HuH-7.5 (cell line): ENCODE measurements at places on chromosomes 1 and 21.

DNA sequence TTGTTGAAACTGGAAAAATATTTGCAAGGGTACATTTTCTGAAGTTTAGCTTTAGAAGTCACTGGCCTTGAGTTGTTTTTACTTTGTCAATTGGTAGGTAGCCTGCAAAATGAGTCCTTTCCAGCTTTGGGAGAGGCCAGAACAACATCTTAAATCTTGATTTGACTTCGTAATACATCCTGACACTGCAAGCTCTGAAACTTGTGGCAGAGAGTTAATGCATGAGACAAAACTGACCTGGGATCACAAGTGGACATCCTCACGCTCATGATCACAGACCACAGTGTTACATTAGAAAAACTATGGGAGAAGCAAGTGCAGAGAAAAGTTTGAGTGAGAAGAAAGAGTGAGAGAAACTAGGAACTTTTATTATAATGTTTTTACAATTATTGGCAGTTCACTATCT is 550.9 kb downstream of the USP25 start:
- DNase-seq, result no peak

DNA sequence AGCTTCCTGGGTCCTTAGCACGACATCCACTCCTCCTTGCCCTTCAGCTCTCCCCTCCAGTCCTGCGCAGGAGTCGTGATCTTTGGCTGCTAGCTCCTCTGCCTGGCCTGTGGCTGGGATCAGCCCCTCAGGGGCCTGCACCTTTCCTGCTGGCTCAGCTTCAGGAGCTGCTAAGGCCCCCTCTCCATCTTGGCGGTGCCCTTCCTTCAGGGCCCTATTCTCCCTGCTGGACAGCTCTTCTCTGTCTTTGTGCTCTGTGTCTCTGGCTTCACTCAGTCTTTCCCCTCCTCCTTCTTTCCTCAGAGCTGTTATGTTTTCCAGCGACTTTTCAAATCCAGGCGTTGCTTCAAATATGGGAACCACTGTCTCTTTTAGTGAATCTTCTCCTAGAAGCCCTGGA is 59.5 kb upstream of the LRRC53 start:
- no peak for DNase-seq

DNA sequence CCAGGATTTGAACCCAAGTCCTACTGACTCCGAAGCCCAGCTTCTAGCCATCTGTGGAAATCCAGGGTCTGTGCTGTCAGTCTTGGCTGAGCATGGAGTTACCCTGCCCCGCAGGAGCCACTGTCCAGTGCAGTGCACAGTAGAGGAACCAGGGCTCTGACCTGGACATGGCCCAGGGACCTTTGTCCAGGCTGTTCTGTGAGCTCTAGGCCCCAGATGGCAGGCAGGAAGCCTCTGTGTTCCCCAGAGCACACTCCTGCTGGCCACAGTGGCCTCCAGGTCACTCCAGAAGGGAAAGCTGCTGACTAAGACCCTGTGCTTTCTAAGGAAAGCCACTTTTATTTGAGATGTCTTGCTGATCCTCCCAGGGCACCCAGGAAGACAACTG is 13.8 kb downstream of the S100A7A start:
- no peak for DNase-seq

DNA sequence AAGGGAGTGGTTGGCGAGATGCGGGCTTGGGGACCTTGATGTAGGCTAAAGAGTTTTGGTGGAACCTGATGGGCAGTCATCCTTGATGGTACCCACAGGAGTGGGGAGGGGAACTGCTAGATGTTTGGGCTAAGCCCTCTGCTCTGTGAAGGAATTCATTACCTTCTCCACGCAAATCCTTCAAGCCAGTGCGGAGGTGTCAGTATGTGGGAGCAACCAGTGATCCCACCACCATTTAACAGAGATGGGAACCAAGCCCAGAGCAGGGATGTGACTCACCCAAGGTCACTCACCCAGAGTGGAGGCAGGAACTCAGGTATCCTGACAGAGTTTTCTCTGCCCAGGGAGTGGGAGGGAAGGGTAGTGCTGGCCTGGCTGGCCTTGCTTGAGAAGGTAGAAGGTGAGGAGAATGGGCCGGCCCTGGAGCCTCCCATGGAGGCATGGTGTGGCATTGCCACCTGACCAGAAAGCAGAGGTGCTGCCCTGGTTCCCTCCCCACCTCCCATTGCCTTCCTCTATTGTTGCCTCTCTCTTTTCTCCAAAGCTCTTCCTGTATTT is 51.2 kb upstream of the STUM start:
- no peak for DNase-seq

- no peak for DNase-seq
These were observed 7.7 kb downstream of the ZBTB21 start for GRCh38 chr21:42002421-42002958.

DNA sequence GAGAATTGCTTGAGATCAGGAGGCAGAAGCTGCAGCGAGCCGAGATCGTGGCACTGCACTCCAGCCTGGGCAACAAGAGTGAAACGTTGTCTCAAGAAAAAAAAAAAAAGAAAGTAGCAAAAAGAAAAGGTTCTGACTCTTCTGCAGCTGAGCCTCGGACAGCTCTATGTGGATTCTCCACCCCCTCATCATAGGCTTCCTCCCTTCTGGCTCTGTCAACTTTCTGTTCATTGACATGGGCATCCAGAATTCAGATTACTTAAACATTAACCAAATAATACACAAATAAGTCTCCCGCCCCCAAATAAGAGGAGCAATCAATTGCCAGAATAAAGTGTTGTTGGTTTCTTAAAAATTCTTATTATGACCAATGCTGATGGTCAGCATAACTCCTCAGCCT is 10.0 kb downstream of the SUSD4 start:
- DNase-seq, result no peak

DNA sequence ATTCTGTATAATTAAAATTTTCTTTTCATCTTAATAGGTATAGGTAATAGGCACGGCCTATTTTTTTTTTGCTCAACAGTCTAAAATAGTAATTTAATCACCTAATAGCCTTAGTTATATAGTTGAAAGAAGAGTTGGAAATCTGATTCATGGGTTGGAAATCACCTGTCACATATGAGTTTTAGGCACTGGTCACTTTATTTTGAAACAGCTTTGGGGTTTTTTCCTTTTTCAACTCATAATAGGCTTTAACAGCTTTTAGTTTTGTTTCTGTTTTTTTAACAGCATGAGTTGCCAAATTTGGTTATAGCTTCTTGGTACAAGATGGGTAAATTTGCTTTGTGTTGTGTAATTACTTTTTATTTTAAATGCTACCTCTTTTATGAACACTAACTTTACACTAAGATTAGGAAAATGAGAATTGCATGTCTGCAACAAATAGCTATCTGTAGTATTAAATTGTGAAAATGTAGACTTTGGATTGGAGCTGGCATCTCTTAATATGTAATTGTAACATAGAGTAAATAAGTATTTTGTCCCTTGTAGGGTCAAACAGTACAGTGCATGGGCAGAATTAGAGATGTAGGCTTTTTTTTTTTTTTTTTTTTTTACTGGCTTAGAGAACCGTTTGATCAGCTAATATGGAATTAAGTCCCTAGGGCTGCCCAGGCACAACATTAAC is 109.8 kb downstream of the OSBPL9 start:
- DNase-seq, result no peak

GRCh38 chr1:234781241-234782065 is 171.5 kb upstream of the IRF2BP2 start:
- DNase-seq, result no peak

- no peak for DNase-seq
These were observed 110.5 kb downstream of the GLIS1 start for GRCh38 chr1:53628286-53628955.

DNA sequence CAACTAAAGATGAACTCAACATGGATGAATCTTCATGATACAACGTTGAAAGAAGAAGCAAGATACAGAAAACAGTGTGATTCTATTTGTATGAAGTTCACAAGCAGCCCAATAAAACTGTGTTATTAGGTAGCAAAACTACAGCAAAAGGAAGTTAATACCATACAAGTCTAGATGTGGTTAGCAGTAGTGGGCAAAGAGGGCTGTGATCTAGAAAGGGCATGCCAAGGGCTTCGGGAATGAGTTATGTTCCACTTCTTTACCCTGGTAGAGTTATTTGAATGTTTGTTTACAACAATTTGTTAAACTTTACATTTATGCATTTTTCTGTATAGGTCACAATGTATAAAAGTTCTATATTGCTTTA is 9.2 kb downstream of the TNFRSF9 start:
- no peak for DNase-seq

DNA sequence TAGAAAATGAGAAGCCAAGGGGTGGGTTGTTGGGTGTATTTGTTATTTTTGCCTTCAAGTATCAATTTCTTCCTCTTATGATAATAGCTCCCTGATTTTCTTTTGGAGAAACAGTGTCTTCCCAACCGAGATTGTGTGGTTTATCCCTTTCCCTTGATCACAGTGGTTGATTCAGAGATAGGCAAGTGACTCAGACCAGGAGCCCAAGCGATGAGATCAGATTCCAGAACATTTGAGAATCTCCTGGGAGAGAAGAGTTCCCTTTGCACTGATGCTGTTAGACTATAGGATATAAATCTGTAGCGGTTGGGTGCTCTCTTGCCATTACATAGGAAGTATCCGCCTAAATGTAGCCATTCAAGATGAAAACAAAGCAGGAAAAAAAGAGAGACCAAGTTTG is 90.1 kb upstream of the WDR26 start:
- DNase-seq, result no peak

- no peak for DNase-seq
These were observed 20.9 kb downstream of the SH2D2A start for GRCh38 chr1:156795787-156796186.

GRCh38 chr1:153494976-153495535 is 34.6 kb upstream of the S100A7 start:
- DNase-seq, result peak; percentile 57

- no peak for DNase-seq
These were observed 215.9 kb upstream of the L1TD1 start for GRCh38 chr1:61978796-61979195.

DNA sequence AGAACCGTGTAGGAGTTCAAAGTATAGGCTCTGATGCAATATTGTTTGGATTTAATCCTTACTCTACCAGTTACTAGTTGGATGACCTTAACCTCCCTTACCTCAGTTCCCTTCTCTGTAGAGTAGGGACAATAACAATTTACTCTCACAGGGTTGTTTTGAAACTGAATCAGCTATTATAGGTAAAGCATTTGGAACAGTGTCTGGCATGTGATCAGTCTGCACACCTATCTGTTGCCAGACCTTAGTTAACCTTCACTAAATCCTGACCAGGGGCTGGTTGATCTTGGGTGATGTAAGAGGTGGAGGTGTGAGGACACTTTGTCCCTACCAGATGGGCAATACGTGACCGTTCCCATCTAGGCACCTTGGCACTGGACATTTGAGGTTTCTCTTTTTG is 106.9 kb downstream of the DDX20 start:
- no peak for DNase-seq

GRCh38 chr1:82837766-82838465 is 1037.2 kb downstream of the ADGRL2 start:
- no peak for DNase-seq

DNA sequence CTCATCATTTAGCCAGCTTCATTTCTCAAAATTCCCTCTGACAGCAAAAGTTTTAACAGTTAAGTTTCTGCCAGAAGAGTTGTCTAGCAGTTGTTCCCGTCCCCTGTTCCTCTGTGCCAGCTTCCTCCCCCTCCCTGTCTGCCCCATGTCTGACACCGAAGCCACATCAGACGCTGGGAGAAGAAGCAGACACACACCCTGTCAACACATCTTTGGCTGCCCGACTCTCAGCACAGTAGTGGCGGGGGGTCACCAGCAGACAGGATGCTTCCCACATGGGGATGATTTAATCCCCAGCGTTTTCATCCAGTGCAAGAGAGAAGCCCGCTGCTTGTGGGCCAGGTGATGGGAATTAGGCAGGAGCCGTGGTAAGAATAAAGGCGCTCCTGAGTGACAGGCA is 379.4 kb upstream of the RUNX1 start:
- no peak for DNase-seq

DNA sequence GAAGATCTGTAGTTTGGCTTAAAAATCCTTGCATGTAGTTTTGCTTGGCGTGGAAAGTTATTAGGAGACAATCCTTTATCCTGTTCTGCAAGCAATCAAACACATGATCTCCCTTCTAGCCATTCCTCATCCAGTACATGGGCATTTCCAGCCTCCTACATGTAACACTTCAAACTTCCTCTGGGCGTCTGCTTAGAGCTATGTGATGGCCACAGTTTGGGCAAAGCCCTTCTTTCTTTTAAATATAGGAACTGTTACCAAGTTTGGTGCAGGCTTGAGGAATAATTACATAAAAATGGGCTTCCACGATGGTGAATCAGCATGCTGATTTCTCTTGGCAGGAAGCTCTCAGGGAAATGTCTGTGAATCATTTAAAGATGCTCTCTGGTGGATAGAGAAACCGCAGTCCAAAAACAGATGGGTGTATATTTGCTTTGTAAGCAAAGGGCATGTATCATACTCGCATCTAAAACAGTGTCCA is 176.9 kb upstream of the FMN2 start:
- no peak for DNase-seq

DNA sequence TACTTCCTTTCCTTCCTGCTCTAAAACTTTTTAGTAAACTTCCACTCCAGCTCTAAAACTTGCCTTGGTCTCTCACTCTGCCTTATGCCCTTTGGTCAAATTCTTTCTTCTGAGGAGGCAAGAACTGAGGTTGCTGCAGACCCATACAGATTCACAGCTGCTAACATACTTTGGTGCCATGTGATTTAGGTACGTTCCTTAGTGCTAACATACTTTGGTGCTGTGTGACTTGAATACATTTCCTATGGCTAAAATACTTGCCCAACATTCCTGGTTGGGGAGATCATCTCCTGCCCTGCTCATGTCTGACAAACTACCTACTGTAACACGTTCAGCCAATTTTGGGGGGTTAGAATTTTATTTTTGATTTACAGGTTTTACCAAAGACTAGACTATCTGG is 6.8 kb upstream of the ZBTB40 start:
- no peak for DNase-seq

DNA sequence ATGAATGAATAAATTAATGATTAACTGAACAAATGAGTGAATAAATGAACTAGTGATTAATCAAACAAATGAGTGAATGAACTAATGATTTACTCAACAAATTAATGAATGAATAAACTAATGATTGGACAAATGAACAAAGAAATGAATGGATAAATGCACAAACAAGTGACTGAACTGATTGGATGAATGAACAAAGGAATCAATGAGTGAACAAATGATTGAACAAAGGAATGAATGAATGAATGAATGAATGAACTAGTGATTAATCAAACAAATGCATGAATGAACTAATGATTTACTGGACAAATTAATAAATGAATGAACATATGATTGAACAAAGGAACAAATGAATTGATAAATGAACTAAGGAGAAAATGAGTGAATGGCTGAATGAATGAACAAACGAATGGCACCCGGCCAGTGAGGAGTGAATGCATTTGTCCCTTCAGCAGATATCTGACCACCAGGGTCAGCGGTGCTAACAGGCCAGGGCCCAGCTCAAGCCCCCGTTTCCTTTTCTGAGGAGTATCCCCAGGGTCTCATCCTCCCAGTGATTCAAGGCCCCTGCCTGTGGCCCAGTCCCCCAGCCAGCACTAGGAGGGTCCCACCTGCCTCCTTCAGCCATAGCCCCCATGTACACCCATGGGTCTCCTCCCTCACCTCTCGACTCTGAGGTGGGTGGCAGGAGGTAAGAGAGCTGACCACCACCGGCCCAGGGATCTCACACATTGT is 49.9 kb downstream of the WNT9A start:
- DNase-seq, result no peak
